Lung (tissue), 17 donors: ENCODE measurements at places on chromosomes 16 and 17. TPM values are rescaled to one million over a fixed set of nuclear protein-coding genes. Genes with fewer than 3 reads are reported as not detected.

MBTPS1 gene
- polyA plus RNA-seq: 45.5 TPM

ABI3 gene
- 16.2 TPM for polyA plus RNA-seq

CHRNE gene
- polyA plus RNA-seq: 2.3 TPM

CCL7 gene
- 1.0 TPM for polyA plus RNA-seq

TBC1D3E gene
- not detected for polyA plus RNA-seq
